Activated CD4-positive, alpha-beta memory T cell treated with anti-CD3 and anti-CD28 coated beads for 36 hours (primary cell): ENCODE measurements at places on chromosomes 16 and 17. TPM values are rescaled to one million over a fixed set of nuclear protein-coding genes. Genes with fewer than 3 reads are reported as not detected.

DNA sequence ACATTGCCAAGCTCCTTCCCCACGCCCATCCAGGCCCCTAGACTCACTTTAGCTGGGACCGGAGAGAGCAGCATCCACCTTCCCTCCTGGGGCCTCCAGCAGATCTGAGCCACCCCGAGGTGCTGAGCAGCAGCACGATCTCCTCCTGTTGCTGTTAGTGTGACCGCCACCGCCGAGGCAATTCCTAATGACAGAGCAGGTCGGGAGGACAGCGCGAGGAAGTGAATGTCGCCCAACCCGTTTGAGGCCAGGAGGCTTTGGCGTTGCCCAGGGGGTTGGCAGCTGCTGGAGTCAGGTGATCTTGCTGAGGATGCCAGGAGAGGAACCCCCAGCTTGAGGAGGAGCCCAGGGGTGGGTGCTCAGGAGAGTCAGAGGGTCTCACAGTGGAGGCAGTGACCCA, at the start of gene RNF222:
RNF222 (minus strand) TSS at position 192 of the 400 bp plus-strand sequence. CDS start 4,366 bp downstream, outside the sequence.
- peaks cover 9% of the 10 kb centered on the region for H3K4me1 ChIP-seq
- H3K4me3 ChIP-seq, result no peak within 1 kb of the TSS
- DNase-seq, result no peak
- peaks cover 17% of the 10 kb centered on the region for H3K27me3 ChIP-seq
- no peak within 1 kb of the TSS for H3K27ac ChIP-seq

- no peak for DNase-seq
- no peak overlapping the region for H3K4me3 ChIP-seq
- no peak overlapping the region for H3K27ac ChIP-seq
- peaks cover 21% of the 10 kb centered on the region for H3K27me3 ChIP-seq
These were observed 4.3 kb upstream of the ATP1B2 start for GRCh38 chr17:7646457-7646856.

- no peak overlapping the region for H3K27ac ChIP-seq
- no peaks in the 10 kb centered on the region for H3K36me3 ChIP-seq
- H3K27me3 ChIP-seq, result no peaks in the 10 kb centered on the region
- no peaks in the 10 kb centered on the region for H3K4me1 ChIP-seq
- no peak overlapping the region for H3K4me3 ChIP-seq
These were observed 58.1 kb downstream of the ZFHX3 start for GRCh38 chr16:72989579-72990551.

GRCh38 chr17:9878786-9879525, 26.1 kb downstream of the RCVRN start:
- H3K27ac ChIP-seq, result no peak overlapping the region
- peaks cover 2% of the 10 kb centered on the region for H3K36me3 ChIP-seq
- peaks cover 5% of the 10 kb centered on the region for H3K27me3 ChIP-seq
- DNase-seq, result no peak
- no peak overlapping the region for H3K4me3 ChIP-seq
- no peaks in the 10 kb centered on the region for H3K4me1 ChIP-seq

DNA sequence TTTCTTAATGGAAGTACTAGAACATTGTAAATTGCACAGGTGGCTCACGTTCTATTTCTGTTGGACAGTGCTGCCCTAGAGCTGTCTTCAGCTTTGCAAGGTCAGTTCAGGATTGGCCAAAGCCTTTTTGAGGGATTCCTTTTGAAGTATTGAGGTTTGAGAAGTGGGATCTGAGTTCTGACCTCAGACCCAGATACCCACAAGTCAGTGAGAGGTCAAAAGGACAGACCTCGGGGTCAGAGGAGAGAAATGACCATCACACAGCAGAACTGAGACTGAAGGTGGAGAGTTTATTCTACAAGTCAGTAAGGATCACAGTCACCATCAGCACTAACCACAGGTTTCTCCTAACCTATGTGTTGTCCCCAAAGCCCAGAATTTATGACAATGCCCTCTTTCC, 1.7 kb downstream of the ACSM5 start:
- no peak overlapping the region for H3K4me3 ChIP-seq
- no peaks in the 10 kb centered on the region for H3K4me1 ChIP-seq
- H3K27me3 ChIP-seq, result peaks cover 9% of the 10 kb centered on the region
- H3K36me3 ChIP-seq, result no peaks in the 10 kb centered on the region

- no peak overlapping the region for H3K4me3 ChIP-seq
- H3K4me1 ChIP-seq, result no peaks in the 10 kb centered on the region
- no peak overlapping the region for H3K27ac ChIP-seq
- H3K27me3 ChIP-seq, result peaks cover 11% of the 10 kb centered on the region
These were observed 26.3 kb downstream of the GINS3 start for GRCh38 chr16:58418601-58419000.

DNA sequence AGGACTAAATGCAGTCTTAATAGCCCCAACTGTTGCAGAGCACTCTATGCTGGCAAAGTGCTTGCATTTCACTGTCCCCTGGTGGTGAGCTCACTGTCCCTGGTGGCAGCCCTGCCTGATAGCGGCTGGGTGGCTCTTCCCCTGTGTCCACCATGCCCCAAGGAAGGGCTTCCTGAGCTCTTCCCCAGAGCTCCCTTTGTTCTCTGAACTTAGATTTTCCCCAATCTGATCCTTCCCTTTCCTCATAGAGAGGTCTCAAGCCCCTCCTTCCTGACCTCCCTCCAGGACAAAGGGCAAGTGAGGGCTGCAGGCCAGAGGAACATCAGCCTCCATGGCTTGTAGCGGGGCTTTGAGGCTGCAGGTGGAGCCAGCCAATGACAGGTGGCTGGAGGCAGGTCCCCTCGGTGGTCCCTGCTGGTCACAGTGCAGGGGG, 17.0 kb downstream of the BEAN1 start:
- no peak overlapping the region for H3K27ac ChIP-seq
- no peak for DNase-seq
- H3K27me3 ChIP-seq, result peaks cover 6% of the 10 kb centered on the region
- H3K36me3 ChIP-seq, result no peaks in the 10 kb centered on the region
- no peak overlapping the region for H3K4me3 ChIP-seq

DNA sequence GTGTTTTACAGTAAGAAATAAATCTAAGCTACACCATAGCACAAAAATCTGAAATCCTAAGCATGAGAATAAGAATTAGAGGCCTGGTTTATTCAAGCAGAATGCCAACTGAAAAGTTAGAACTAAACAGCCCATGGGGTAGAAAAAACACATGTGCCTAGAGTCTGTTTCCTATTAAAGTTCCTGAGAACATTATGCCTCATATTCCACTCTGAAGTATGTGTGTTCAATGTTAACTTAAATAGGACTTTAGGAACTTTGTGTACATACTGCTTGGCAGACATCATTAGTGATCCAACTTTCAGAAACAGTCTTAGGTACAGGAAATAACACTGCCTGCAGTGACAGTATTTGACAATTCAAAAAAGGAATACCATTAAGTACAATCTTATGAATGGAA, 18.2 kb downstream of the HEATR6 start:
- no peak for DNase-seq
- no peaks in the 10 kb centered on the region for H3K27me3 ChIP-seq
- peaks cover 41% of the 10 kb centered on the region for H3K36me3 ChIP-seq
- H3K4me1 ChIP-seq, result no peaks in the 10 kb centered on the region

GRCh38 chr16:592518-593306, 2.8 kb downstream of the RAB40C start:
- H3K4me3 ChIP-seq, result no peak overlapping the region
- no peak for DNase-seq
- no peaks in the 10 kb centered on the region for H3K27me3 ChIP-seq
- peaks cover 11% of the 10 kb centered on the region for H3K36me3 ChIP-seq
- no peak overlapping the region for H3K27ac ChIP-seq

DNA sequence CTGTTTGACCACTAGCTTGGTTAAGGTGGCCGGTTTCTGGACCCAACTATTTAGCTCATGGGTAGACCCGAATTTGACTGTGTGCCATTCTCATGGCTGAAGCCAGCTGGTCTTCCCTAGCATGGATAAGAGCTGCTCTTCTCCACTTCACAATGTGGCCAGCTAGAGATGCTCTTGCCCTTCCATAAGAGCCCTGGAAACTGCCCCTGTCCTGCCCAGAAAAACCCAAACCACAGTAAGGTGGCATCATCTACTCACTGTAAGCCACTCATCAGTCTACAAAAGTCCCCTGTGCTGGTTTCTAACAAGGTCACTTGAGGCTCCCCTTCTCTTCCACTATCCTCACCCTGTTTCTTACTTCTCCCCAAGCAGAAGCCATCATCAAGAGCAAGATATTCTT, 165.1 kb downstream of the HS3ST2 start:
- no peak overlapping the region for H3K27ac ChIP-seq
- no peak for DNase-seq
- peaks cover 9% of the 10 kb centered on the region for H3K27me3 ChIP-seq
- H3K4me1 ChIP-seq, result no peaks in the 10 kb centered on the region
- H3K4me3 ChIP-seq, result no peak overlapping the region
- H3K36me3 ChIP-seq, result peaks cover 2% of the 10 kb centered on the region

- H3K4me1 ChIP-seq, result no peaks in the 10 kb centered on the region
- DNase-seq, result no peak
- H3K27ac ChIP-seq, result no peak overlapping the region
- H3K4me3 ChIP-seq, result no peak overlapping the region
These were observed 20.4 kb downstream of the DNAH17 start for GRCh38 chr17:78556812-78557211.

DNA sequence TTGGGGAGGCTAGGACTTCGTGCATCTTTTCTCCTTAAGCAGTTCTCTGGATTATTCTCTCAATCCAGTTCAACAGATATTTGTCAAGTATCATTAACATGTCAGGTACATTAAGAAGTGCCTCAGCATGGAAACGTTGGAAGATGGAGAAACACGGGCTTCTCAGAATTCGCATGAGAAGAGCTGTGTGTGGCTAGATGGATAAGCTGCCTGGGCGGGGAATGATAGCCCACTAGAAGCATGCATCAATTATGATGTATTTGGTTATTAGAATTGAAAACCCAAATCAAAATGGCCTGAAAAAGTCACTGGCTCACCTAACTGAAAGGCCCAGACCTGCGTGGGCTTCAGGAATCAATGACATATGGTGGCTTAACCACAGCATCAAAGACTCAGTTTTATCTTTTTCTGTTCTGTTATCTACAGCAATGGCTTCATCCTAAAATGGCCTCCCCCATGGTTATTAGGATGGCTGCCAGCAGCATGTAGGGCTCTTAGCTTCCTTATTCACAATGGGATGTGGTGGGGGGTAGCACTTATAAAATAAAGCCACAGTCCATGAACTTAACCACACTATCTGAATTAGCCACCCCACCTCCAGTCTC, 43.9 kb downstream of the MMD start:
- no peaks in the 10 kb centered on the region for H3K36me3 ChIP-seq
- H3K4me3 ChIP-seq, result no peak overlapping the region
- DNase-seq, result no peak
- H3K27ac ChIP-seq, result no peak overlapping the region

- peak overlapping the region; percentile 82 for H3K27ac ChIP-seq
- DNase-seq, result no peak
- no peaks in the 10 kb centered on the region for H3K27me3 ChIP-seq
- H3K4me3 ChIP-seq, result no peak overlapping the region
- H3K4me1 ChIP-seq, result peaks cover 18% of the 10 kb centered on the region
These were observed 93.9 kb upstream of the FA2H start for GRCh38 chr16:74868501-74868900.

DNA sequence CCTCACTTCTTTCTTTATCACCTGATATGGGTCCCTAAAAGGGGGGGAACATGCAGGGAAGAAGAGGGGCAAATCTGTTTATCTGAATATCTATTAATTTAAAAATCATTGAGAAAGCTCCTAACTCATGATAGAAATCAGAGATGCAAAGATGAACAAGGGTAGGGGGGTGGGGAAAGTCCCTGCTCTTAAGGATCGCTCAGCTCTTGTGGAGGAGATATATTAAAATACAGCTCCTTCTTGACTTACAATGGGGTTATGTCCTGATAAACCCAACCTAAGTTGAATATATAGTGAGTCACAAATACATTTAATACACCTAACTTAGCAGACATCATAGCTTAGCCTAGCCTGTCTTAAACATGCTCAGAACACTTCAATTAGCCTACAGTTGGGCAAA, 237.5 kb downstream of the MAF start:
- no peaks in the 10 kb centered on the region for H3K27me3 ChIP-seq
- H3K4me3 ChIP-seq, result no peak overlapping the region
- H3K4me1 ChIP-seq, result peaks cover 39% of the 10 kb centered on the region
- no peaks in the 10 kb centered on the region for H3K36me3 ChIP-seq
- no peak overlapping the region for H3K27ac ChIP-seq

GRCh38 chr17:19755821-19756510, 7.9 kb upstream of the ALDH3A1 start:
- no peak overlapping the region for H3K4me3 ChIP-seq
- H3K4me1 ChIP-seq, result peaks cover 8% of the 10 kb centered on the region

DNA sequence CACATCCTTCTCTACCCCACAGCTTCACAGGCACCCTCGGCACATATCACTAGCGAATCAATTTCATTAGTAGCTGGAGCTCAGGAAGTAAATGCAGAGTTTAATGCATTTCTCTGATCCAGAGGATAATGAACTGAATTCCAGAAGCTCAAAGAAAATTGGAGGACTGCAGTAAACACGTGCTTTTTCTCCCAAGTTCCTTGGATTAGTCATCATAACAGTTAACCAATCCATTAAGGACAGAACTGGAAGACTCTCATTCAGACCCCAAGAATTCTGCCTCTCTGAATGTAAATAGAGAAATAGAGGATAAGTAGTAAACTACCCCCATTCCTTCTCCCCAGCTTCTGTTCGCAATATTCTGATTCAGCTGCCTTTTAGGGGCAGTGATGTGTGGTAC, 40.7 kb downstream of the DUSP14 start:
- no peaks in the 10 kb centered on the region for H3K27me3 ChIP-seq
- no peak for DNase-seq
- no peak overlapping the region for H3K27ac ChIP-seq

- peak; percentile 65 for DNase-seq
- H3K4me3 ChIP-seq, result no peak overlapping the region
- H3K36me3 ChIP-seq, result peaks cover 4% of the 10 kb centered on the region
- H3K27me3 ChIP-seq, result no peaks in the 10 kb centered on the region
- H3K27ac ChIP-seq, result no peak overlapping the region
These were observed 144.1 kb downstream of the RAB11FIP4 start for GRCh38 chr17:31535581-31535981.

- no peaks in the 10 kb centered on the region for H3K27me3 ChIP-seq
- H3K4me3 ChIP-seq, result no peak overlapping the region
- no peak overlapping the region for H3K27ac ChIP-seq
- H3K4me1 ChIP-seq, result no peaks in the 10 kb centered on the region
- no peak for DNase-seq
These were observed 35.9 kb downstream of the ABCA10 start for GRCh38 chr17:69192754-69193153.

- H3K4me1 ChIP-seq, result peaks cover 45% of the 10 kb centered on the region
- no peaks in the 10 kb centered on the region for H3K36me3 ChIP-seq
- DNase-seq, result peak; percentile 90
- no peaks in the 10 kb centered on the region for H3K27me3 ChIP-seq
- peak overlapping the region; percentile 86 for H3K27ac ChIP-seq
These were observed 27.1 kb downstream of the TMEM235 start for GRCh38 chr17:78258323-78259191.

The GRIN2A gene
- total RNA-seq, result not detected

The SSTR5 gene
- total RNA-seq, result not detected

The VAT1L gene
- not detected for total RNA-seq

The MYH3 gene
- 1.6 TPM for total RNA-seq

The C16orf74 gene
- total RNA-seq, result not detected

The KIAA0753 gene
- total RNA-seq, result 14.7 TPM

The KRTAP2-1 gene
- not detected for total RNA-seq

The DNAH17 gene
- 0.29 TPM for total RNA-seq

The MNT gene
- 13.9 TPM for total RNA-seq

The MPP3 gene
- total RNA-seq, result 0.62 TPM

The OR3A3 gene
- total RNA-seq, result not detected

The KRT17 gene
- not detected for total RNA-seq

The TMEM235 gene
- not detected for total RNA-seq
